ENCODE measurements at places on chromosomes 11 and 22.

- no peak for DNase-seq
Measured at GRCh38 chr22:24686280-24686679, 83.3 kb downstream of the GGT1 start.

GRCh38 chr11:120917559-120918239 lies 106.2 kb upstream of the TBCEL start:
- no peak for DNase-seq

DNA sequence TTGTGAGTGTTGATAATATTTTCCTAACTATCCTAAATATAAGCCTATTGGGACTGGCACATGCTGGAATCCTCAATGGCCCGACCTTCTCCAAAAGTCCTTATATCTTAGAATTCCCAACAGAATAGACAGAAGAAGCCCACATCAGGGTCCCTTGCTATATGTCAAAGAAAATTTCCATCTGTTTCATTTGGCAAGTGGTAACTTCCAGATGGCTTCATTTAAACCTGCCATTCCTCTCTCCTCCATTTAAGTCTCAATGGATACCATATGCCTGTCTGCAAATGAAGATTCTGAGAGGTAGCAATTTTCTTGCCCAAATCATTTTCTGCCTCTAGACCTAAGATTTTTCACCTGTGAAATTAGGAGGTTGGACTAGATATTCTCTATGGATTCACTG lies 73.1 kb upstream of the KCNA4 start:
- DNase-seq, result no peak

DNA sequence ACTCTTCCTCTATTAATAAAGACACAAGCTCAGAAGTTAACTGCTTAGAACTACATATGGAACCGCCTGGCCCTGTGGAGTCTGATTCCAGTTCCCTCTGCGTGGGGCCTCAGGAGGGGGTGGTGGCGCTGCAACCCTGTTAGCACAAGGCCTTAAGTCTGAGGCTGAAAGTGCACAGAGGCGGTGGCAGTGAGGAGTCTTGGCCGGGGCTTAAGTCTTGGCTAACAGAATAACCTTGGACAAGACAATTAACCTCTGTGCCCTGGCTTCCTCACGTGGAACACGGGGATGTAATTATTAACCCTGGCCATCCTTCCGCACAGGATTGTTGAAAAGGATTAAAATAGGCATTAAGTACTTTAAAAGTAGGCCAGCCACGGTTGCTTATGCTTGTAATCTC lies 191.5 kb downstream of the CEP164 start:
- DNase-seq, result no peak

- DNase-seq, result no peak
Measured at GRCh38 chr22:29539105-29539504, 14.5 kb downstream of the THOC5 start.

GRCh38 chr11:45110562-45110961 lies 35.9 kb upstream of the PRDM11 start:
- peak; percentile 80 for DNase-seq

DNA sequence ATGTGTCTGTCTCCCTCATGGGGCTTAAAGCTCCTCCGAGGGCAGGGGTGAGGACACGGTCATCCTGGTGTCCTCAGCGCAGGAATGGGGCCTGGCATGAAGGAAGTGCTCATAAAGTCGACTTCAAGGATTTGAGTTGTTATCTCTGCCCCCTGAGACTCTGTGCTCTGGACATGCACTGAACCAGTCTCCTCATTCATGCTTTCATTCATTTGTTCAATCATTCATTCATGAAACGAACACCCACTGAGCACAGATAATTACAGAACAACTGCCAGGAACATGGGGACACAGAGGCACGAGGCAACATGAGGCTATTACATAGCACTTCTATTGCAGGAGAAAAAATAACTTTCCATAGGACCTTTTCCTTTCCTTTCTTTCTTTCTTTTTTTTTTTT lies 16.5 kb downstream of the TMPRSS6 start:
- no peak for DNase-seq

GRCh38 chr11:134385774-134386565 lies 26.1 kb downstream of the B3GAT1 start:
- no peak for DNase-seq

Measured in CD4-positive, alpha-beta T cell treated with Interleukin-2 at 100 ng/mL for 4 hours (primary cell).